ENCODE measurements at places on chromosomes 12 and 14. TPM values are rescaled to one million over a fixed set of nuclear protein-coding genes. Genes with fewer than 3 reads are reported as not detected.

- no peak for DNase-seq
These were observed 884 bp downstream of the CAPRIN2 start for GRCh38 chr12:30753751-30754382.

GRCh38 chr14:44586910-44587309 is 79.8 kb upstream of the FSCB start:
- DNase-seq, result no peak

- DNase-seq, result no peak
These were observed 59.6 kb downstream of the PRKCH start for GRCh38 chr14:61380984-61381383.

DNA sequence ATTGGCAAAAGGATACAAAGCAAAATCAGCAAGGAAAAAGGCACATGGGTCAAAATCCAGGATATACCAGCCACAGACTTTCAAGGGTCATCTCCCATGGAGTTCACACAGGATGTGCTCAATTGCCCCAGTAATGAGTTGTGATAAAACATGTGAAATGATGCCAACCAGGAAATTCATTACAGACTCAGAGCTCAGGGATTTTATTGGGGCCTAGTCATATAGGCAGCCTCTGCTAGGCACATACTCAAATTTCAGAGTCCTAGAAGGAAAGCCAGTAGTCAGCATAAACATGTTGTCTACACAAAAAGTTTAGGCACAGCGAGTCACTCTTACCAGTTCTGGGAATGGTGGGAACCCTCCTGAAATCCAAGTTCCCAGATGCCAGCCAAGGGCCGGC is 64.4 kb upstream of the OSBPL8 start:
- DNase-seq, result no peak

DNA sequence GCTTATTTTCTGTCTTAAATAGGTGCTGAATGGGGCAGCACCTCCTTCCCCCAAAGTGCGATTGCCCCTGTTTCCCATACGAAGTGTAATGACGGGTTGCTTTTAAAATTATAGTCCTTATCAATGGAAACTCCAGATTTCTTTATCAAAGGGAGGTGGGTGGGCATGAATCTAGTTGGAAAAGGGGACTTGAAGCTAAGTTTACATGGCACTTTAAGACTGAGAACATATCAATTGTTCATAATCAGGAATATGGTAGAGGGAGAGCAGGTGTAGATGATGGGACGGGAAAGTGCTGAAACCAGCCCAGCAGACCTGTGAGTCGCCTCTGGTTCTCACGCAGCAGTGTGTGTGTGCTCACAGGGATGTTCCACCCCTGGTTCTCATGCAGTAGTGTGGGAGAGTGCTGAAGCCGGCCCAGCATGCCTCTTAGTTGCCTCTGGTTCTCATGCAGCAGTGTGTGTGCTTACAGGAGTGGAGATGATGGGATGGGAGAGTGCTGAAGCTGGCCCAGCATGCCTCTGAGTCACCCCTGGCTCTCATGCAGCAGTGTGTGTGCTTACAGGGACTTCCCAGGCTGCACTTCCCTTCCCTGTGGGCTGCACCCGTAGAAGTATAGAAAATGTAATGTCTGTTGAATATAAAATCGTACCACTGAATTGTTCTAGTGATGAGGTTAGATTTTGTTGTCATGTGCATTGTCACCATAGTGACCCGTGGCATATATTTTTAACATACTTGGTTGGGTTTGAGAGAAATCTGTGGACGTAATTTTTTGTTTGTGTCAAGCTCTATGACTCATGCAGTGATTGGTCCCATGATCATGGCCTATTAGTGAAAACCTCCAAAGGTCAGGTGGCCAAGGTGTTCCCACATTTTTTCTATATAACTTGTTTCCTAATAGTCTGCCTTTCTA is 51.6 kb downstream of the GPATCH2L start:
- peak; percentile 66 for DNase-seq

GRCh38 chr14:85731186-85731585 is 201.2 kb downstream of the FLRT2 start:
- no peak for DNase-seq

DNA sequence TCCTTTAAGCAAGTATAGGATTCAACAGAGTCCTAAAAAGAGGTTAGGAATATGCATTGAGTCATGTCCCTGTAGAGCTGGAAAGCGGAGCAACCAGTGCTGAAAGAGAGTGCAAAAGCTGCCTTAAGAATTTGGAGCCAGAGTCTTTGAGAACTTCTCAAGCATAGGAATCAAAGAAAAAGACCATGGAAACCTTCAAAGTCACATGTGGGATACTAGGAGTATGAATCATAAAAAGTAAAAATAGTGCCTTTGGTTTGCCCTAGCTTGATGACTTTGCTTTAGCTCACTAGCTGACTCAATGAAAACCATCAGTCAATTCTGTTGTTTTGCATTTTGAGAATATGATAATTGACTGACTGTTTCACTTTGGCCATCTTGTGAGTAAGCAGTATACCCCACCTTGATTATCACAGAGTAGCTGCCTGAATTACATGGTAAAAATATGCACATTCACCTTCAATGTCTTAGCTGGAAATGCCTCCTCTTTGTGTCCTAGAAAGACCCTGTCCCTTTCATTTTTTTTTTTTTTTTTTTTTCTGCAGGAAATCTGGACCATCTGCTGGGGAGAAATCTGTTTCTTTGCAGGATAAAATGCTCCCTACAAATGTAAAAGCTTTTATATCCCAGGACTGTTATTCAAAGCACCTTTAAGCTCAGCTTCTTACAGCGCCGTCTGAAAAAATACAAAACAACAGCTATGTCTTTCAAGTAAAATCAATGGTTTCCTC is 248.6 kb upstream of the KRR1 start:
- no peak for DNase-seq

DNA sequence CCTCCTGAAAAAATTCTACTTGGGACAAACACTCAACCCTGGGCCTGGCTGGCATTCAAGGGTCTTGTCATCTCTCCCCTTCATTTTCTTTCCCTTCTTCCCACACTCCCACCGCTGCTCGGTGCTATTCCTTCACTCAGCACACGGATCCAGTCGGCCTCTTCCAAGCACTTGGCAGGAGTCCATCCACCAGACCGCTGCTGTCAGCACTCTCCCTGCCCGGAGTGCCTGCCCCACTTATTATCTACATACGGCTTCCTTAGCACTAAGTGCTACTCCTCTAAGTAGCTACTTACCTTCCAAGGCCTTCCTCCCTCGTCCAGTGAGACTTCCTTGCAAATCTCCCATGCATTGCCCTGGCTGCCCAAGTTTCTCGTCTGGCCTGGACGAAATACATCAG is 29.8 kb downstream of the CALM1 start:
- DNase-seq, result peak; percentile 73

- no peak for DNase-seq
These were observed 18.7 kb upstream of the HDAC7 start for GRCh38 chr12:47838286-47838931.

GRCh38 chr12:53227341-53227740 is 4.7 kb downstream of the RARG start:
- DNase-seq, result peak; percentile 64

GRCh38 chr12:94803939-94804338 is 153.6 kb upstream of the TMCC3 start:
- DNase-seq, result no peak

- DNase-seq, result no peak
These were observed 3.8 kb upstream of the NUMB start for GRCh38 chr14:73462048-73462715.

DNA sequence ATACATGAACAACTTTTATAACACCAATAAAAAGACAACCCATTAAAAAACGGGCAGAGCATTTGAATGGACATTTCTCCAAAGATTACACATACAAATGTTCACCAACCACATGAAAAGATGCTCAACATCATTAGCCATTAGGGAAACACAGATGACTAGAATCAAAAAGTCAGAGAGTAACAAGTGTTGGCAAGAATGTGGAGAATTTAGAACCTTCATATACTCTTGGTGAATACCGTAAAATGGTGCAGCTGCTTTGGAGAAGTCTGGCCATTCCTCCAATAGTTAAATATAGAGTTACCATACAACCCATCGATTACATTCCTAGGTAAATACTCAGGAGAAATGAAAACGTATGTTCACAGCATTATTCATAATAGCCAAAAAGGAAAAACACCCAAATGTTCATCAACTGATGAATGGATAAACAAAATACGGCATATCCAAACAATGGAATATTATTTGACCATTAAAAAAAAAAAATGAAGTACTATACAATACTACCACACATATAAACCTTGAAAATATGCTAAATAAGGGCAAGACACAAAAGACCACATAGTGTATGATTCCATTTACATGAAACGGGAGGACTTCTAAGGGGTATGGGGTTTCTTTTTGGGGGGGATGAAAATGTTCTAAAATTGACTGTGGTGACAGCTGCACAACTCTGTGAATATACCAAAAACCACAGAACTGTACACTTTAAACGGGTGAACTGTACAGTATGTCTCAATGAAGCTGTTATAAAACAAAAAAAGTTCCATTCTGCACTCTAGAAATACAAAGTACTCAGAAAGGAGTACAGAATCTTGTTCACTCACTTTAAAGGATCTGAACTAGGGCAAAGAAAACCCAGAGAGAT is 3.2 kb downstream of the CORO1C start:
- no peak for DNase-seq

- no peak for DNase-seq
These were observed 10.0 kb upstream of the ITGA5 start for GRCh38 chr12:54429014-54429471.

DNA sequence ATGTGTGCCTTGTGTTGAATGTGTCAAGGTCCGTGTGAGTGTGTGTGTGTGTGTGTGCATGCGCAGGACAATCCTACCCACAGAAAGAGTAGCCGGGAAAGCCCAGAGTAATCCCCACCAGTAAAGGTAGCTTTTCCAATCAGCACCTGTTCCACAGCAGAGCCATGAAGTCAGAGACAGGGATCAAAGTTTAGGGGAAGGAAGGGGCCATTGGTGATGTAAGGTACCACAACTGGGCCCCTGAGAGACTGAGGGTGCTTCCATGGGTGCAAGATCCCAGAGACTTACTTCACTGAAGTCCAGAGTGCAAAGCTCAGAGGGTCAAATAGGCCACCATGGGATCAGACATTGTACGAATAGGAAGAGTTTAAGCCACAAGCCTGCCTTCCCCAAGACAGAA is 20.5 kb downstream of the OR10P1 start:
- no peak for DNase-seq

The NFE2 gene
- total RNA-seq, result 3.2 TPM

The RHOJ gene
- total RNA-seq, result 56.6 TPM

The FGF6 gene
- total RNA-seq, result not detected

The CMA1 gene
- total RNA-seq, result 2.8 TPM
